Left kidney (tissue), 8 donors: ENCODE measurements at places on chromosomes 2 and 18.

DNA sequence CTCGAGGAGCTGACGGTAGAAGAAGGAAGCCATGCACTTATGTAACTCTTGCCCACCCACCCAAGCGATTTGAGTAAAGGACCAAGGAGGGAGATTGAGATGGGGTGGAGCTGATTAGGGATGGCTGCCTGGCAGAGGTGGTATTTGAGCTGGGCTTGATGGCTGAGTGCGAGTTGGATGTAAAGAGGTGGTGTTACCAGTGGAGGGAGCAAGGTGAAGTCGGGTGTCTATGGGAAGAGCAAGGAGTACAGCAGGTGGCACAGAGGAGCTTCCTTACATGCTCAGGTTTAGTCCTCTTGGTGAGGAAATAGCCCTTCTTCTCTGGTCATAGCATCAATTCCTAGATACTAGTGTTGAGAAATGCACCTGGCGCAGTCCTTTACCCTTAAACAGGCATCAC, 294.2 kb upstream of the SKOR2 start:
- DNase-seq = no peak

- no peak for DNase-seq
Measured at GRCh38 chr2:18883616-18884456, 294.5 kb upstream of the NT5C1B start.

DNA sequence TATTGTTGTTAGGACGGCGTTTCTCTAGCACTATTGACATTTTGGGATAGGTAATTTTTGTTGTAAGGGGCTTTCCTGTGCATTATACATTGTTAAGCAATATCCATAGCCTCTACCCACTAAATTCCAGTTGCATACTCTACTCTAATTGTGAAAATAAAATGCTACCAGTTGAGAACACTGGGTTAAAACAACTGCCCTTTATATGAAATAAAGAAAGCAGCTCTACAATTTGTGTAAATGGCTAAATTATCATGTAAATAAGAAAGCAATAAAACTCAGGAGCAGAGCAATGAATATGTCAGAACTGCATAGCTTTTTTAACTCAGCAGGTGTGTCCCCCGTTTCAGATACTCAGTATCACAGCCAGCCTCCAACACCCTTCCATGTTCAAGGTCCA, 812.7 kb upstream of the NRXN1 start:
- DNase-seq = no peak

DNA sequence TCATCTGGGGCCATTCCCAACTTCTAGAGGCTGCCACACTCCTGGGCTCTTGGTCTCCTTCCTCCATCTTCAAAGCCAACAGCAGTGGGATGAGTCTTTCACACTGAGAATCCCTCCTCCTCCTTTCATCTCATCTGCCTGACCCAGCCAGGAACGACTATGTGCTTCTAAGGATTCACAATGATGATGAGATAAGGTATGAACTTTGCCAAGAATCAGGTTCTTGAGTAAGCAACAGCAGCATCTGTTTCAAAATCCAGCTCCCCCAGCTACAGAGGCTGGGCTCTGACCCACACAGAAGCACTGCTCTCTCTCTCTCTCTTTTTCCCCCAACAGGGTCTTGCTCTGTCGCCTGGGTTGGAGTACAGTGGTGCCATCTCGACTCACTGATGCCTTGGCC, 46.4 kb downstream of the TIMM21 start:
- no peak for DNase-seq

DNA sequence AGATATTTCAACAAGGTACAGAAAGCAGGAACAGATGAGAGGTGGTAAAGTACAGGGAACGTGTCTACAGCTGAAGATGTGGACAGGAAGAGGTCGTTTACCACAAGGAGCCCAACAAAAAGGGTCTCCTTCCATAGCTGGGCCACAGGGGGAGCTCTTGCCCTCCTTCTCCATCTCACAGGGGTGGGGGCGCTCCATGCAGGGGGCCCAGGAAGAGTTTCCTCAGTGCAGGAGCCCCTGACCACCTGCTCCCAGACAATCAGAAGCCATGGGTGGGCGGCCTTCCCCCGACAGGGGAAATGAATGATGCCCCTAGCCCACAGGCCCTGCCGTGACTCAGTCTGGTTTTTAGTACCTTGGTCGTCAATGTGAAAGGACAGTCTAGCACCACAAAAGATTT, 163.6 kb upstream of the ZNF516 start:
- no peak for DNase-seq

- no peak for DNase-seq
Measured at GRCh38 chr18:31950583-31950982, 7.7 kb upstream of the TRAPPC8 start.

DNA sequence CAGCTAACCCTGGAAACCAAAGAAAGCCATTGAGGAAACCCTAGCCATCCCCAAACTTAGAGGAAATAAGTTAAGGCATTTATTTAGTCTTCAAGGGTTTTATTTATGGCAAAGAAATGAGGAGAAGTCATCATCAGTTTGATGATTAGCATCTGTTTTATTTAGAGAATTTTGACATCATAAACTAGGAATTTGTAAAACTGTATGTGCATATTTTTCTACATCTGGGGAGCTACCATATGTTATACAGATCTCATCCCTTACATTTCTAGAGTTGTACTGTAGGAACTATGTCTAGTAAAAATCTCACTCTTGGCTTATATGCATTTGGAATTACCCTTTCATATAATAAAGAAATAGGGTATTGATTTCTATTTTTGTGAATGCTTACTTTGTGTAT, 48.7 kb downstream of the FMNL2 start:
- DNase-seq = no peak

DNA sequence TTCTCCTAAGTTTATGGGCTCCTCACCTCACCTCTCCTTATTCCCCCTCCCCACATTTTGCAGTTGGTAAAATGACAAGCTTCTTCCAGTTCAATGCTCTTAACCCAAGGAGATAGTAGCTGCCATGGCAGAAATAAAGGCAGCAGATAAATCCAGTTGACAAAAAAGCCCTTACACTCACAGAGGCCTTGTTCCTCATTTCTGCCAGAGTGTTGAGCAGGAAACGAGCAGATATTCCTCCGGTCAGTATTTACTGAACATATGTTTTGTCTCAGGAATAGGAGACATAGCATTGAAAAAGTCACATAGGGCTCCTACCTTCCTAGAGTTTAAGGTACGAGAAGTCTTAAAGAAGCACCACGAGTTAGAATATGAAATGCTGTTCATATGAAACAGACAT, 493.7 kb upstream of the TNP1 start:
- no peak for DNase-seq

GRCh38 chr2:9280224-9280623, 73.6 kb downstream of the ASAP2 start:
- no peak for DNase-seq

- DNase-seq = no peak
Measured at GRCh38 chr2:85958731-85959130, 69.9 kb upstream of the ST3GAL5 start.

- DNase-seq = no peak
Measured at GRCh38 chr2:132566379-132566778, 103.6 kb downstream of the LYPD1 start.

GRCh38 chr2:3222636-3223035, 155.0 kb downstream of the EIPR1 start:
- no peak for DNase-seq

- DNase-seq = no peak
Measured at GRCh38 chr2:182817558-182817957, 48.9 kb downstream of the FRZB start.

DNA sequence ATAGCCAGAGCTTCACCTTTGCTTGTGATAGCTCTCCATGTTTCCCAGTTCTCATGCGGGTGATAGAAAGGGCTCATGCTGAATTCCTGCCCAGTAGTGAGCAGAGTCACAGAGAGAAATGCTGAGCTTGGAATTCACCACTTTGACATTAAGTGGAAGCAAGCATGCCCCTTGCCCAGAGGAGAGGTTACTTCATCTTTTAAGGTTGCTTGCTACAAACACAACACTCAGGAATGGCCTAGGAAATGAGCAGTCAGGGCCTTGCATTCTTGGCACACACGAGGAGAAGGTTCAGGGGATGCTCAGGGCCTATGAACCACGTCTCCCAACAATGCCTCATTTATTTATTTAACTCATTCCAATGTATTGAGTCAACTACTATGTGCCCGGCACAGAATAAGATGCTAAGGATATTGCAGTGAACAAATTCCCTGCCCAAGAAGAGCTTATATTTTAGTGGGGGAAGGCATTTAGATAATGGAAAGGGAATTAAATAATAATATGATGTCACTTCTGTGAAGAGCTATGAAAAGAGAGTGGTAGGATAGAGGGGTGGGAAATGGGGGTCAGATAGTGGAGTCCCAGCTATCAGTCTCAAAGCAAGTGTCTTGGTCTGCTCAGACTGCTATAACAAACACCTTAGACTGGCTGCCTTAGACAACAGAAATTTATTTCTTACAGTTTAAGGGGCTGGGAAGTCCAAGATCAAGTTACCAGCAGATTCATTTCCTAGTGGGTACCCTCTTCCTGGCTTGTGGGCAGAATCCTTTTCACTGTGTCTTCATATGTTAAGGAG, 42.1 kb downstream of the DDX18 start:
- DNase-seq = no peak

- no peak for DNase-seq
Measured at GRCh38 chr2:172427990-172428831, 825 bp downstream of the ITGA6 start.

DNA sequence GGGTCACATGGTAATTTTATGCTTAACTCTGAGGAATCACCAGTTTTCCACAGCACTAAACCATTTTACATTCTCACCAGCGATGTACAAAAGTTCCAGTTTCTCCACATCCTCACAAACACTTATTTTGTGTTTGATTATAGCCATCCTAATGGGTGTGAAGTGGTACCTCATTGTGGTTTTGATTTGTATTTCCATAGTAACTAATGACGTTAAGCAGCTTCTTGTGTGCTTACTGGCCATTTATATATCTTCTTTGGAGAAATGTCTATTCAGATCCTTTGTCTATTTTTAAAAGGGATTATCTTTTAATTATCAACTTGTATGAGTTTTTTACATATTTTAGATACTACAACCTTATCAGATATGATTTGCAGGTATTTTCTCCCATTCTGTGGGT, 42.0 kb downstream of the CCDC150 start:
- DNase-seq = no peak

GRCh38 chr18:63073481-63073880, 246.1 kb downstream of the BCL2 start:
- DNase-seq = no peak

GRCh38 chr2:145815933-145816332, 1296.0 kb upstream of the ZEB2 start:
- DNase-seq = no peak

DNA sequence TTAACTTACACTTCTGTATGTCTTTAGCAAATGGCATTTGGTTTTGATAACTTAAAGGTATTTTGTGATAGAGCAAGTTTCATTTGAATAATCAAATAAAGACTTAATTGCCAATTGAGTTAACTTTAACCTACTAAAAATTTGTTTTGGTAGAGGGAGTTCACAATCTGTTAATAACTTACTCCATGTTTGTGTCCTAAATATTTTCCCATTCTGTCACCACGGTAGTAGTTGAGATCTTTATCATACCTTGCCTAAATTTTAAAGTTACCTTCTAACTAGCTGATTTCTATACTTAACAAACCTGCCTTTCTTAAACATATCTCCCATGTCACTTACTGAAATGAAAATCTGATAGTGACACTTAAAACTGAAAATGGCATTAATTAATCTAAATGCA, 127.1 kb downstream of the TMEFF2 start:
- DNase-seq = no peak

GRCh38 chr2:72153026-72153791, 5.5 kb upstream of the CYP26B1 start:
- no peak for DNase-seq

DNA sequence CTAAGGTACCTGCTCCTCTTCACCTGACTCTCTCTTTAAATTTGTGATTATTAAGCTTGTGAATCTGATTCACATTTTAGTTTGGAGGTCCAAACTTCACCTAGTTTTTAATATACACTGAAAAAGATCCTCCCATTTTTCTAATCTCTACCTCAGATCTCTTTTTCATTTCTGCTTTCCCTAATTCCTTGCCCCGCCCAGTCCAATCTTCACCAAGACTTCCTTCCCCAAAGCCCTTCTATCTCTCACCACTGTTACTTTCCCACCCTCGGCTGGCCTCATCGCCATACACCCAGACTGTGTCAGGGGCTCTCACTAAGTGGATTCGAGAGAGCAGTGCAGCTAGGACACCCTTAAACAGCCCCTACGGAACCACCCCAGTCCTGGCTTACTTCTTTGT, 40.0 kb downstream of the LBH start:
- no peak for DNase-seq

DNA sequence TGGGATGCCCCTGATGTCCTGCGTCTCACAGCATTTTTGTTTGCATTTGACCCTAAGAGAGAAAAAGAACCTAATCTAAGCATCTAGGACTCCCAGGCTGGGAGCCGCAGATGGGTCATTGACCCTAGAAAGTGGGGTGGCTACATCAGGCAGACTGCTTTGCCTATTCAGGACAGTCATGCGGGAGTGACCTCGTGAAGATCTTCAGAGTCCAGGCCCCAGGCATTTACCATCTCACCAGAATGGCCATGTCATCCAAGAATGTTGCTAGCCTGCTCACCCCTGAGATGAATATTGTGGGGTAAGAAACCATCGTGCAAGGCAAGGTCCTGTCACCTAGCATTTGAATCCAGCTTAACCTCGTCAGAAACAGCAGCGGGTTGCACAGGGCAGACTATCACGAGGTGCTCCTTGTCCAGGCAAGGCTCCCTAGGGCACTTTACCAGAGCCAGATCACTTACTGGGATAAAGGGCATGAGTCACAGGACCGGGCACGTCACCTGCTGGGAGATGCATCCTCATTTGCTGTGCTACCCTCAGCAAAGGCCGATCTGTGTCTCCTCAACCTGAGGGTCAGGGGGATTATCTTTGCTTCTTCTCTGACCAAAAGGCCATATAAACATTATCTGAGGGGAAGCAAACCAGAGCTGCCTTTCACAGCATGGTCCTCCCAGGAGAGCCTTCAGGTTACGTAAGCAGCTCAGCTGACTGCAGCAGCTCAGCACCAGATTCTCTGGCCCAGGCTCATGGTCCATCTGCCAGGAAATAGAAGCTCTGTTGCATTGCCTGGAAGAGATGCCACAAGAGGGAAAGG, 162.3 kb downstream of the ACKR3 start:
- no peak for DNase-seq

DNA sequence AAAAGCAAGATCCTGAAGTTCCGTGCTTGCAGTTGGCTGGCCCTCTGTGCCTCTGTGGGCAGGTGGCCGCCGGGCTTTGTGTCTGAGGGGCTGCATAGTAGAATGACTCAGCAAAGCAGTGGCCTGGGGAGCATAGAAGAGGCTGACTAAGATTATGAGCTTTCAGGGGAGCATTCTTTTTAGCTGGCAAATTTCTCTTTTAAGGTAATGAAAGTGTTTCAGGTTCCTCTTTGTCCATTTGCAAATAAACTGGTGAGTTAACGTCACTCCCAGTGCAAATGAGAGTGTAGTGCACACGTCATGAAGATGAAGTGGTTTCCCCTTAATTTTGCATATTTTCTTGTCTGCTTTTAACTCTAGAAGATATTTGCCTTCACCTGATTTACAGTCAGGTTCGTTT, 98.6 kb downstream of the BCL2L11 start:
- no peak for DNase-seq

- DNase-seq = peak; percentile 39
Measured at GRCh38 chr2:17538022-17538843, 2.3 kb upstream of the VSNL1 start.
